HuH-7.5 (cell line): ENCODE measurements at places on chromosomes 7 and 10.

GRCh38 chr10:122045212-122045611, 56.2 kb downstream of the TACC2 start:
- no peak for DNase-seq

- no peak for DNase-seq
Observed at GRCh38 chr10:103602852-103603155, 109.3 kb downstream of the NEURL1 start.

GRCh38 chr7:90660100-90660499, 64.0 kb downstream of the CDK14 start:
- no peak for DNase-seq

GRCh38 chr10:6612371-6612770, 32.3 kb upstream of the PRKCQ start:
- DNase-seq: no peak

DNA sequence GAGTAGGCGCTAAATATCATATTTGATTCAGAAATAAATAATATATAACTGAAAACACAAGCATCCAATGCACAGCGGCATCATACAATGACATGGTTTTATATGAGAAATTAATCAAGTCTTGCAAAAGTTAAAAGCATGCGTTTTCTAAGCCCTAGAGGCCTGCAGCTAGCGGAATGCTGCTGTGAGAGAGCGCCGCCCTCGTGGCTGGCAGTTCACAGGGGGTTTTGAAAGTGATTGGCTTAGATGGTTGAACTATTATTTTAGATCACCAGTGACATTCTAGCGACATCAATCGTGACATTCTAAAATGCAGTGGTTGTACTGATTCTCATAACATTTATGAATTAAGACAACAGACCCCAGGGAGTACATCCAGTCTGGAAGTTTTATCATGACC, 235.2 kb upstream of the MGMT start:
- DNase-seq: no peak

DNA sequence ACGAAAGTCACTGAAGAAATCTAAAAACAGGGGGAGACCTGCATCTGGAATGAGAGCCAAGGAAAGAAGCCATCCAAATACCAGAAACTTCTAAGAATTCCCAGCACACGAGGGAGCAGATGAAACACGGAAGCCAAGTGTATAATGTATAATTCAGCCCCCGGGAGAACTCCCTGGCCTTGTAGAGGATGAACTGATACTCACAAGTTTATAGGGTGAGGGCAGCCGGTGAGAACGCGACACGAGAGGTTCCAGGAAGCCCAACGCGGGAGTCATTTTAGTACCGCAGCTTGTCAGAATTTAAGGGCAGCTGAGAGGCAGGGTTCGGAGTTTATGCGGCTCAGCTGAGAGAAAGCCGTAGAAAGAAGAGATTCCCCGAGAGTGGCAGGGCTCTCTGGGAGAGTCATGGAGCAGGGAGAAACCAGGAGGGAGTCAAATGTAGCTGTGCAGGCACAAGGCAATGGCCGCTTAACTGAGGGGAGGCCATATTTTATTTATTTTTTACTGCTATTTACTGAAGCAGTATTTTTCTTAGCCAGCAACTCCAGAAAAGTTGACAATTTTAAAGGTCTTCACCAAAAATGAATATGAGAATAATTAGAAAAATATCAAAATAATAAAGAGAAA, 164.0 kb downstream of the NPSR1 start:
- DNase-seq: no peak

DNA sequence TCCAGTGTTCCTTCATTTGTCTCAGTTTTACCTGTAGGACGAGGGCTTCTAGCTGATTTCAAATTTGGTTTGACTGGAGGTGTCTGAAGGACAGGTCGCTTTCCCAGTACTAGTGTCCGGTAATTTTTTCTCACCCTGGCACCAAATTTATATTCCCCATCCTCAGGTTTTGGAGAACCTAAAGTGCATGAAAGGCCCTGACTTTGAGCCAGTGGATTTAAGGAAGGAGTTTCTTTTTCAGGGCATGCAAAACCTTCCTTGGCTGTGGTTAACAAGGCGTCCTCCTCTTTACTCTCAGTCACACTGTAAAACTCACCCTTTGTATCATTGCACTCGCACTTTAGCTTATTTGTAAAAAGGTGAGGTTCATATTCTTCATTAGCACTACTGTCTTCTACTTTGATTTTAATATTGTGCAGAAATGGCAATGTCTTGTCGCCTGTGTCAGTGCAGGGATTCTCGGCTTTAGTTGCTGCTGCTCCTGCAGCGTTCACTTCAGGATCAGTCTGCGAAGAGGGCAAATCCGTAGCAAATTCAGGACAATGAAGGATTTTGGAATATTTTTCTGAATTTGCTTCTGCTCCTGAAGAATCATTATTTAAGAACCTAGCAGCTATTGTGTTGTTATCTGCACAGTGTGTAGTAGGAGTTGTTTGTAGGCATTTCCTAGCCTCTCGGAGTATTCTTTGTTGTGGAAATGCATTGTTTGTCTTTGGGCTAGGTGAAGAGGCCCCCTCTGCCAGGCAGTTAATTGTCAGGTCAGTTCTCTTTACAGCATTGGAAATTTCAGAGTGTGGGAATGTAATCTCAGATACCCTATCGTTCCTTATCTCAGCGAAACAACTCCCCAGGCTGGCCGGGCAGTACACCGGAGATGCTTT, 9.9 kb downstream of the SKIDA1 start:
- no peak for DNase-seq

- DNase-seq: no peak
Observed at GRCh38 chr10:63355682-63356081, 110.1 kb downstream of the JMJD1C start.

DNA sequence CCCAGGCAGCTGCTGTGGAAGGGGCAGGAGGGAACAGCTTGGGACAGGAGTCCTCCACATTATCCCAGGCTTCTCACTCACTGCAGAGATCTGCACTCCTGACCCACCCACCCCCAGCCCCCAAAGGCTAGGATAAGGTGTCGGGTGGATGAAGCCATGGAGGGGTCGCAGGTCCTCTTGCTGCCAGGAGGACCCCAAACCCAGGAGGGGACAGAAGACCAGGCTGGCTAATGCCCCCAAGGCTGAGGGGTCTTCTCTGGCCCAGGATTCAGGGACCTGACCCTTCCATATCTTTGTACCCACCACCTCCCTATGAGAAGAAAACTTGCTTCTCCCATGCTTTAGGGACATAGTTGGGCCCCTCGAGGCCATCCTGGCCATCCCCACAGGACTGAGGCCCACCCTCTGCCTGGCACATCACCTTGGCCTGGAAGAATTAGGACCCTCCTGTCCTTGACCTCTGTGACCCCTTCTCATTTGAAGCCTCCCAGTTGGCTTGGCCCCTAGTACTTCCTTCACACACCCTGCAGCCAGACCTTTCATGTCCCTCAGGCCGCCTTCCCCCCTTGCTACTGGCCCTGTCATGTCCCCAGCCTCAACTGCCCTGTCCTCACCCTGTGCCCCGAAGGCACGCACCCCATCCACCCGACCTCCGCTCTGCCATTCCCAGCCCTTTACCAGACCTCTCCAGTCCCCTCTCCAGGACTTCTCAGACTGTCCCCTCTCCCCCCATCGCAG, 21.6 kb downstream of the KCNH2 start:
- DNase-seq: no peak

GRCh38 chr10:29608476-29609301, 26.1 kb downstream of the SVIL start:
- DNase-seq: no peak

DNA sequence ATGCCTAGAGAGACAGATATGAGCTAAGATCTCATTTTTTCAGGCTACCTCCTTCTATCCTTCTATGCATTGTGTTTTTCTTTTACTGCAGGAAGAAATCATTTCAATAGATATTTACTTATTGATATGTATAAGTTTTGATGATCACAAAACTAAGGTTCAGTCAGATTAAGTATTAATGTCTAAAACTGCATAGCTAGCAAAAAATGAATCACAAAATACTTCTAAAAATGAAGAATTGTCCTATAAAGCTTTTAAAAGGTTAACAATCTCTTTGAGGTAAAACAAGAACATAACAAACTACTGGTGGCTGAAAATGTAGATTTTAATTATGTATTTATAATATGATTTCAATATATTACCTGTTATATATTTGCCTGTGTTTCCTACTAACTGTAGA, 632.9 kb upstream of the LRRTM3 start:
- no peak for DNase-seq

DNA sequence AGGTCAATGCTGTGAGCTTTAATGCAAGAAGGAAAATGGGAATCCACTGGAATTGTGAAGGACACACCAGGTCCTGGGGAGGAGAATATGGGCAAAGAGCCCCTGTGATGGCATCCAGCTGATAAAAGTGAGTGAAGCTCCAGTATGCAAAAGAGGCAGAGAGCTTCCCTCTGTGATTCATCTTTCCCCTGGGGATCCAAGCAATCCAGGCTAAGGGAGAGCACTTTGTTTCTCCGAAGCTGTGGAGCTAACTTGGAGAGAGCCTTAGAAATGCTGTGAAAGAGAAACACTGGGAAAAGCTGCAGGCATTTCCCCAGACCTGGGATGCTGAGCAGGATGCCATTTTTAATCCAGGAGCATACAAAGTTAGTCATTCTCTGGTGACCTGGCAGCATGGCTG, 489.5 kb downstream of the SH2D4B start:
- DNase-seq: no peak

GRCh38 chr7:28575241-28575643, 162.9 kb downstream of the CREB5 start:
- DNase-seq: no peak

DNA sequence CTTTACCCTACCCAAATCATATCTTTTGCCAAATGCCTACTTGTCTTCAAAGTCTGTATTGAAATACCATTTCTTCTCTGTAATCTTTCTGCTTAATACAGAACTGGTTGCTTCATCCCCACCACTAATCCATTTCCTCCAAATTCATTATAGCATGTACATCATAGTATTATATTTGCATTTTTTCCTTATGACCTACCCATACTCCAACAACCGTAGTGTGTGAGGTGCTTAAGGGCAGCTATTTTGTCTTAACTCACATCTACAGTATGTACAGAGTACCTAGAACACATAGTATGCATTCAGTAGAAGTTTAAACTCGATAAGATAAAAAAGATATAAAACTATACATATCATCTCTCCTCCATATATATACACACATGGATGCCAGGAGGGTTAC, 23.7 kb downstream of the ACSL5 start:
- no peak for DNase-seq

- DNase-seq: no peak
Observed at GRCh38 chr7:129530795-129531391, 28.6 kb downstream of the SMKR1 start.

DNA sequence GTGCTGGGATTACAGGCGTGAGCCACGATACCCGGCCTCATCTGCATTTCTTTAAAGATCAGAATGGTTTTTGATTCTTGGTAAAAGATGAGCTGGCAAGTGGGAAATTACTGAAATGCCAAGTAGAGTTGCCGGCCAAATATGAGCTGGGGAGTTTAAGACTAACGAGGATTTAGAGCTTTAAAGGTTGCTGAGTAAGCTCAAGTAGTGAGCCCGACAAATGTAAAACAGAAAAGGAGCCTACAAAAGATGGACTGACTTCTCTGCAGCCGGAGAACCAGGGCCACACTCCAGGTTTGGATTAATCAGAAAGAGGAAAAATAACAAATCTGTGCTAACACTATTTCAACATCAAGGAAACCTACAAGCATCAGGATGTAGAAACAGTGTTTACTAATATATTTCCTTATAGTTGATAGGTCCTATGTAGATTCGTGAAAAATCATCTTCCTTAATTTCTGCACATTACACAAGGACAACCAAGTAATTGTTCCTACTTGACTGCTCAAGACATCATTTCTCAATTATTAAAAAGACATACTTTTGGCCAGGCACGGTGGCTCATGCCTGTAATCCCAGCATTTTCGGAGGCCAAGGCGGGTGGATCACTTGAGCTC, 49.6 kb downstream of the MPP7 start:
- DNase-seq: no peak

DNA sequence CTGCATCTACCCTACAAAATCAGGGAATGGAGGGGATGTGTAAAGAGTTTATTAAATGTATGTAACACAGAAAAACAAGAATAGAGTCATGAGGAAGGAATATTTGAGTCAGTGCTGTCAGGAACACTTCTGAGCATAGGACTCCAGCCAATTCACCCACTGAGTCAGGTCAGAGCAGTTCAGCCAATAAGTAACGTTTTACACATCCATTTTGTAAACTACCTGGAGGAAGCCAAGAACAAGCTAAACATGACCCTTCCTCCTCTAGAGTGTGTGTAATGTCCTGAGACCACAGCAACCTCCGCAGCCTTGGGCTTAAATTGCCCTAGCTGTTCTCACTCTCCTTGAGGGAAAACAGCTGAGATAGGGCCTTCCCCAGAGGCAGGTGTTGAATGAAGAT, 691.5 kb upstream of the LRRN3 start:
- no peak for DNase-seq

DNA sequence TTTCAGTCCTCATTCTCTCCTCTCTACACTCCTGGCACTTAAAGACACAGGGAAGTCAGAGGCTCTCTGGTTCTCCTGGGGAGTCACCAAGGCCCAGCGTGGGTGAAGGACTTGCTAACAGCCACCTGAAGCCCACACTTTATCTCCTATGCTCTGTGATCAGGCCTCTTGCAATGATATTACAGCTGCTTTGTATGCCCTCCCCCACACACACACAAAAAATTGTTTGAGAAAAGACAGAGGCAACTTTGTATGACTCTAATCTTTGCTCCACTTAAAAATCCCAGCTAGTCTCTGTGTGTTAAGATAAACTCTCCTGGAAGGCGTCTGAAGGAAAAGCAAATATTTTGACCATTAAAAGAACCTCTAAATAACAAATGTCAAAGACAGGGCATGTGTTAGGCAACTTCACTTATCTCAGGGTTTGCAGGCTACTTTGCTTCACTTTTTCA, 507.2 kb downstream of the TNS3 start:
- DNase-seq: no peak

DNA sequence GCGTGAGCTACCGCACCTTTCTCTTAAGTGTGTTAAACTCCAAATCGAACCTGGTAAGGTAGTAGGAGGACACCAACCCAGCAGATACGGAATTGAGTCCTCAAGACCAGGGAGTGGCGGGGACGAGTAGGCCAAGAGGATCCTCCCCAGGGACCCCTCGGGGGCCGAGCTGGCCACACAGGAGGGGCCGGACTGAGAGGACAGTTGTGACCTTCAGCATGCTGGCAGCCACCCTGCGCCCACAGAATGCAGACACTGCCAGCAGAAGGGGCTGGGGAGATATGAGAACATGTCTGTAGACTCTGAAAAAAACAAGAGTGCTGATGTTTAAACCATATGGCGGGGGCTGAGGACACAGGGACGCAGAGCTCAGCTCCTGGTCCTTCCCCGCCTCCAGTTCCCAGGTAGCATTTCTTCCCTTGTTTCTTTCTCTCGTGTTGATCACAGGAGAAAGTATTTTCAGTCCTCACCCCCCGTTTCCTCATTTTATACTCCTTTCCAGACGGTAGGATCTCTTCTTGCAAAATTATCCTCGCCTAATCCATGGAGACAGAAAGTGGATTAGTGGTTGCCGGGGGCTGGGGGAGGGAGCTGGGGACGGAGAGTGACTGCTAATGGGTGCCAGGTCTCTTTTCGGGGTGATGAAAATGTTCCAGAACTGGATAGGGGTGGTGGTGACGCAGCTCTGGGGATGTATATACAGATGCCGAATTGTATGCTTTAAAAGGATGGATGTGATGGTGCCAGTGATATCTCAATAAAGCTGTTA, 11.5 kb upstream of the UNCX start:
- DNase-seq: no peak
